ENCODE measurements at places on chromosomes 2 and 18. TPM values are rescaled to one million over a fixed set of nuclear protein-coding genes. Genes with fewer than 3 reads are reported as not detected.

The ZNF2 gene
- total RNA-seq, result 5.6 TPM

The SLC30A3 gene
- total RNA-seq, result 0.63 TPM

The INHBB gene
- total RNA-seq, result 0.09 TPM

The SNTG2 gene
- 0.21 TPM for total RNA-seq

The DSC3 gene
- total RNA-seq, result not detected

The SCYGR7 gene
- total RNA-seq, result not detected

The LYG1 gene
- 1.1 TPM for total RNA-seq

The CENPA gene
- 18.9 TPM for total RNA-seq

The LPIN1 gene
- 13.4 TPM for total RNA-seq

The LBH gene
- total RNA-seq, result 56.2 TPM

All from motor neuron (in vitro differentiated cells).